ENCODE measurements at places on chromosomes 7 and 10.
A peak's percentile ranks its signal among the peaks of the same experiment; 100 is the strongest.

- DNase-seq, result no peak
Measured at GRCh38 chr10:31036209-31036608, 4.5 kb upstream of the ZNF438 start.

DNA sequence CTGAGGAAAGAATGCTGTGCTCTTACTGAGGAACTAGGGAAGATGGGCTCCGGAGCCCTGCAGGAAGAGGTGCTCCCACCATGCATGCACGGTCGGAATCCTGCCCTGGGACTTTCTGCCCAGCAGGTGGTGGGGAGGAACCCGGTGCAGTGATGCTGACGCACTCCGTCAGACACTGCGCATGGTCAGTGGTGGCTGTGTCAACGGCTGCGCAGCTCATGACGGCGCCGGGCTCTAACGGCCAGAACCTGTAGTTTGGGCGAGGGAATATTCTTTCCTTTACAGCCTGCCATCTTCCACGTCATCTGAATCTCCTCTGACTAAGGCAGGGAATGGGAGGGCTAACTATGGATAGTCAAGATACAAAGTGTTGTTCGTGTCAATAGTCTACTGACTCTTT lies 189.2 kb upstream of the MGMT start:
- DNase-seq, result no peak

- no peak for DNase-seq
Measured at GRCh38 chr10:101816376-101816775, 1.9 kb downstream of the OGA start.

GRCh38 chr10:26517141-26517867 lies 79.2 kb downstream of the APBB1IP start:
- no peak for DNase-seq

DNA sequence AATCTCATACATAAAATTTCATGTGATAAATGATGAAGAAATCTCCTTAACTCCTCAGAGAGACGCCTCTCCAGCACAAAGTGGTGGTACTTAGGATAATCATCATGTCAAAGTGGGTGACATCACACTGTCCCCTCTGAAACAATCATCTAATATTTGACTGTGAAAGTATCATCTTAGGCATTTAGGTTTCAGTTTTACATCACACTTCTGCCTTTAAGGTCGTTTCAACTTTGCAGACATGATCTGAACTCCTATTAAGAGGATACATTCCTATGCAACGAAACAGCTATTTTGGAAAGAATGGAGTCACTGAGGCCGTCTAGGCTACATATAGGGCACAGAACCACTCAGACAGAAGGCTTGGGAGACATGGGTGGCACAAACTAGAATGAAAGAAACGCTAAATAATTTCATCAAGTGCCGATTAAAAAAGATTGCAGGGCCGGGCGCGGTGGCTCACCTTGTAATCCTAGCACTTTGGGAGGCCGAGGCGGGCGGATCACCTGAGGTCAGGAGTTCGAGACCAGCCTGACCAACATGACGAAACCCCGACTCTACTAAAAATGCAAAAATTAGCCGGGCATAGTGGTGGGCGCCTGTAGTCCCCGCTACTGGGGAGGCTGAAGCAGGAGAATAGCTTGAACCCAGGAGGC lies 2.0 kb downstream of the VOPP1 start:
- DNase-seq, result no peak

DNA sequence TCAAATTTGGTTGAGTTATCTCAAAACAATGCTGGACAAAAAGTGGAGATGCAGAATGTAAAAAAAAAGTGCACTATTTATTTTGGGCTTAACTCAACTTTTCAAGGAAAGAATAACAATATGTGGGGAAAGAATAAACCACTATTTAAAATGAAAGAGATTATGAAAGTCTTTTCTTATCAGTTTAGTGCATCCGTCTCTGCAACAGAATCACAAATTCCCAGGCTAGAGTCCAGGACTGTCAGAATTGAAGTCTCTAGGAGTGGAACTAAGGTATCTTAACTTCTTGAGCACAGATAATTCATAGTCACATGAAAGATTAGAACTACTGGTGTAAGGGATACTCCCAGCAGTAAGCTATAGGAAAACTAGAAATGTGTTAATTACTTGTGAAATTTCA lies 1200.3 kb upstream of the LRRN3 start:
- DNase-seq, result no peak

- DNase-seq, result no peak
Measured at GRCh38 chr7:153432063-153432462, 620.1 kb upstream of the DPP6 start.

GRCh38 chr10:126239844-126240243 lies 148.4 kb downstream of the ADAM12 start:
- no peak for DNase-seq

GRCh38 chr7:366161-366803 lies 76.3 kb downstream of the FOXL3 start:
- DNase-seq, result no peak

GRCh38 chr10:72274730-72275350 lies 1.1 kb downstream of the DDIT4 start:
- DNase-seq, result peak; percentile 85

DNA sequence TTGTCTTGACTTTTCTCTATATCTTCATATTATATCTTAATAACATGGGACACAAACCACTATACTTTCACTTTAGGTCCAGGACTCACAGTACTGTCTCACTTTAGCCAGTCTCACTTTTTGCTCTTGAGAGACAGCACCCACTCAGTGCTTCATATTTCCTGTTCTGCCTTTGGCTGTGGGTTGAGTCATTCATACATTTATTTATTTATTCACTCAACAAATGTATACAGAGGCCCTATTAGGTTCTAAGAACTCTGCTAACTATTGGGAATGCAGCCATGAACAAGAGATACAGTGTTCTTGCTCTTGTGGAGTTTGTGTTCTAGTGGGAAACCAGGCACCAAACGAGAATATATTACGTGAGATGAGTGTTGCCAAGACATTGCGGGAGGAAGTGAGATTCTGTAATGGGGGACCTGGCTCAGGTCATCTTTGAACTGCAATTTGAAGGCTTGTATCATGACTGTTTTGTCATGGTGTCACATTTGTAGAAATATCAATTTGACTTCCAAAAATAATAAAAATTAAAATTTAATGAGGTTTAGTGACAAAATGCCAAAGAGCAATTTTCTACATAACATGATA lies 190.1 kb downstream of the SDHAF3 start:
- DNase-seq, result no peak

- no peak for DNase-seq
Measured at GRCh38 chr10:69461243-69462025, 10.2 kb downstream of the TSPAN15 start.

DNA sequence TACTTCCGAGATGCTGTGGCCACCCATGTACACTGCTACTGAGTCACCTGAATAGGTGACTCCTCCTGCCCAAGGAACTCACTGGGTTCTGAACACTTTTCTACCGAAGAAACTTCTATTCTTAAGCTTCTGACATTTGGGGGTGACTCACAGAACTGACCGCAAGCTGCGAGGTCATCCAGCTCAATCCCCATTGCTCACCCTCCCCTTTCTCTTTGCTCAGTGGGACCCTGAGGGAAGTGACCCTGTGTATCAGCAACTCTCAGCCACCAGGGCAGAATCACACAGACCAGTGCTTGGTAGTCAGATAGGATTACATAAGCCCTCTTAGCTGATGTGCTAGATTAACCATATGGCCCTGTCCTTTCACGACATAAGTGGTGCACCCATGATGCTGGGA lies 46.3 kb downstream of the INSYN2A start:
- no peak for DNase-seq

- no peak for DNase-seq
Measured at GRCh38 chr7:26675143-26675887, 189.1 kb downstream of the SKAP2 start.

GRCh38 chr10:3828404-3829155 lies 43.6 kb upstream of the KLF6 start:
- no peak for DNase-seq

DNA sequence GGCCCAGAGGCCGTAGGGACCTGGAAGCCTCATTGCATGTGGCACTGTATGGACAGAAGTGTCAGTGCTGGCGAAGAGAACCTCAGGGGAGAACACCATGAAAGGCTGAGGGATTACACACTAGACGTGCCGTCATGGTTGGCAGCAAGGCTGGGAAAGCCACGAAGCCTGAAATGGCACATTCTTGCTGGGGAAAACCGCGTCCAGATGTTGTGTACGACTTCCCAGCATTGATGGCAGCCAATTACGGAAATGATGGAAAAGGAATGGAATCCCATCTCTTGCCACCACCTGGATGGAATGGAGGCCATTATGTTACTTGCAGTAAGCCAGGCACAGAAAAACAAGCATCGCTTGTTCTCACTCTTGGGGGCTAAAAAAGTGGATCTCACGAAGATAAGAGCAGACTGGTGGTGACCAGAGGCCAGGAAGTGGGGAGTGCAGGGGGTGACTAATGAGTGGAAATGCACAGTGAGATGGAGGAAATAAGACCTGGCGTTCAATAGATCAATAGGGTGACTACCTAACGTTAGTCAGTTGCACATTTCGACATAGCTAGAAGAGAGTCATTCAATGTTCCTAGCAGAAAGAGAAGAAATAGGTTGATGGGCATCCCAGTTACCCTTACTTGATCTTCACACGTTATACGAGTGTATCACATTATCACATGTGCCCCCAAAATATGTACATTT lies 14.6 kb upstream of the PWWP2B start:
- peak; percentile 42 for DNase-seq

All from activated CD8-positive, alpha-beta memory T cell treated with anti-CD3 and anti-CD28 coated beads, Interleukin-2, amount 50 U/mL, for 48 hours (primary cell).